ENCODE measurements at places on chromosomes 6 and 20.

GRCh38 chr6:127858727-127859391 is 42.0 kb downstream of the THEMIS start:
- DNase-seq: no peak

GRCh38 chr20:63934271-63935068 is 21.7 kb downstream of the UCKL1 start:
- no peak for DNase-seq

- DNase-seq: peak; percentile 40
These were observed 51.5 kb downstream of the COL19A1 start for GRCh38 chr6:69917834-69918233.

- no peak for DNase-seq
These were observed 80.8 kb upstream of the COL21A1 start for GRCh38 chr6:56327946-56328727.

DNA sequence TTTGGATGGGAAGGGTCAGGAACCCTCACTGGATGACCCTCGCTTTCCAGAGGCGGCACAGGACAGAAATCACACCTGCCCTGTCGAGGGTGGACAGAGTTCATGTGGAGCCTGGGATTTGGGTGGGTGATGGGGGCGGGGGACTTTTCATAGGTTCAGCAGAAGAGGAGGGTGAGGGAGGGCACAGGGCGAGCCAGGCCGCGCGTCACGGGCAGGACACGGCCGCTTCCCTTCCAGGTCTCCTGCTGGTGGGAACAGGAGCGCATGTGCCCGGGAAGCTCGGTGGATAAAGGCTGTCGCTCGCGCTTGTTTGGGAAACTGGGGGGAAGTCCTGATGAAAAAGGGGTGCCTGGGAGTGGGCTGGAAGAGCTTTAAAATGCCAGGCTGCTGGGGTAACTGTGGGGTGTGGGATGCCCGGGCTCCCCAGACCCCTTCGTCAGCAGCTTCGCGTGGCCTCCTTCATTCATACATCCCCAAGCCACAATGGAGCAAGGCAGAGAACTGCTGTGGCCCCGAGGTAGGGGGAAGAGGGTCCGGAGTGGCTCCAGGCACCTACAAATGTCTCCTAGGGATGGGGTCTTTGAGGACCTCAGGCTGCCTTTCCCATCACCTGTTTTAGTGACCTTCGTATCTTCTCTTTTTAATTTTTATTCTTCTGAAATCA is 102.2 kb downstream of the DACT2 start:
- DNase-seq: no peak

DNA sequence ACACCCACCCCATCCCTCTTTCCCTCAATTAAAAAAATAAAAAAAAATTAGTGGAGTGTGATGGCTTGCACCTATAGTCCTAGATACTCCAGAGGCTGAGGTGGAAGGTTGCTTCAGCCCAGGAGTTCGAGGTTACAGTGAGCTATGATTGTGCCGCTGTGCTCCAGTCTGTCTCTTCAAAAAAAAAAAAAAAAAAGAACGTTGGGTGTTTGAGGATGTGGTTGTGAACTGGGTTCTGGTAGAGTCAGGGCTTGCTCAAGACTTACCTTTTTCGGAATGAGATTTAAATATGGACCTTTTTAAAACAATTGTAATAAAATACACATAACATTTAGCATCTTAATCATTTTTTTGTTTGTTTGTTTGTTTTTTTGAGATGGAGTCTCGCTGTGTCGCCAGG is 211.9 kb downstream of the OR2B2 start:
- DNase-seq: no peak

GRCh38 chr6:26457264-26457805 is 420 bp upstream of the BTN2A1 start:
- DNase-seq: no peak

DNA sequence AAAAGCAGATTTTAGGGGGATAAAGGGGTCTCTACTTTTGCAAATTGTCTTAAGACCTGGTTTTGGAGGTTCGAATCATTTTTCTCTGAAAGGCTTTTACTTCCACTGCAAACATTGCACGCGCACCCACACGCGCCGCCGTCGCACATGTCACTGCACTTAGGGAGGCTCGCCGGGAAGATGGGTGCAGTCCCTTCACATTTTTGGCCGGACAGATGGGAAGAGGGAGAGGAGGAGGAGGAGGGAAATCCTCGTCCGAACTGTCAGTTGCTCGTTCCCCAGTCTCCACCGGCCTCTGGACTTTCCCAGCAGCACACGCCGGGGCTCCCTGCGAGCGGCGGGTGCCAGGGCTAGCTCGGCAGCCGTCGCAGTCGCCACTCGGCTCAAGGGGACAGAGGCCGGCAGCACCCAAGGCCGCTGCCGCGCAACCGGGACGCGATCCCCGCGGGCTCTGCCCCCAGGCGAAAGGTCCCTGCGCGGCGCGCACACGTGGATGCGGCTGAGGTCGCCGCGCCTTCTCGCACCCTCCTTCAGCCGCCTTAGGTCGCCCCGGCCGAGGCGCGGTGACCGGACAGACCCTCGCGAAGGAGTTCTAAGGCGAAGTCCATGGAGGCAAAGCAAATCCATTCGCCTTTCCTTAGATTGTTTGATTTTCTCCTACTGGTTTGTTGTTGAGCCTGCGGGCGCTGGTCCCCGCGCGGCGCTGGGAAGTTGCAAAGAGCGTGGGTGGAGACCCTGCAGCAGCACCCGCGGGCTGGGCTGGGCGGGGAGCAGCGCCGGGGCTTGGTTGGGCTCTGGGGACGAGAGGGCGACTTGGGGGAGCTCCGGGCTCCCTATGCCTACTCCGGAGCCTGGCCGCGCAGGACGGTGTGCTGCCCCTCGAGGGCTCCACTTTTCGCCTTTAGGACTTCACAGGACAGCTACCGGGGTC is 1.2 kb downstream of the MYB start:
- peak; percentile 51 for DNase-seq

- no peak for DNase-seq
These were observed 73.4 kb downstream of the FUT9 start for GRCh38 chr6:96089173-96089572.

DNA sequence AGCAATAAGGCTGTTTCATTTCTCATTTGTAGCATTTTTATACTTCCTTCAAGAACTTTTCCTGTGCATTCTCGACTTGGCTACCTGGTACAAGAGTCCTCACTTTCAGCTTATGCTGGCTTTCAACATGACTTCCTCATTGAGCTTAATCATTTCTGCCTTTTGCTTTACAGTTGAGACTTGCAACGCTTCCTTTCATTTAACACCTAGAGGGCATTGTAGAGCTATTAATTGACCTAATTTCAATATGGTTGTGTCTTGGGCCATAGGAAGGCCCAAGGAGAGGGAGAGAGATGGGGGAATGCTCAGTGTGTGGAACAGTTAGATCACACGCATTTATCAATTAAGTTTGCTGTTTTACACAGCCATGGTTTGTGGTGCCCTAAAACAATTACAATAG is 37.2 kb downstream of the SLC22A2 start:
- DNase-seq: no peak

GRCh38 chr6:44733126-44733525 is 345.6 kb downstream of the CDC5L start:
- DNase-seq: no peak

DNA sequence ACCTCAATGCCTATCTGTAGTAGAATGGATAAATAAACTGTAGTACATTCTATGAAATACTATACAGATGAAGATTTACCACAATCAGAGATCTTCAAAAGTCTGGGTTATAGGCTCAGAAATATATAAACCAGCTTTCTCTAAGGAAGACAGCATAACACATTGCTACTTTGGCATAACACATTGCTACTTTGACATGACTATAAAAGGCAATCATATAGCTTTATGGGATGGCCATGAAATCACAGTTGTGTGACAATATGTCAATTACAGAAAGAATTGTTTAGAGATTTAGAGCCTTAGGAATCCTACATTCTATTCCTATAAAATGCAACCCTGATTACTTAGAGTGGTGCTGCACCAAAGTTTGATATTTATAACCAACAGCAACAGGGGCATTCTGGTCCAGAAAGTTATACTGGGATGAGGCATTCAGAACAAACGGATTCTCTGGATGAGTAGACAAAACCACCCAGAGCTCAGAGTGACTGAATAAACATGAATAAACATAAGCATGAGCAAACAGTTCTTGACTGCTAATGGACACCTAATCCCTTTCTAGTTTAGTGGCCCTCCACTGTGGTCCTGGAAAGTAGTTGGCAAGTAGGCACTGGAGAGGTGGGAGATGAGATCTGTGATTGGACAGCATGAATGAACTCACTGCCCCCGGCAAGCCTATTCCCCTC is 12.0 kb downstream of the TTI1 start:
- no peak for DNase-seq

DNA sequence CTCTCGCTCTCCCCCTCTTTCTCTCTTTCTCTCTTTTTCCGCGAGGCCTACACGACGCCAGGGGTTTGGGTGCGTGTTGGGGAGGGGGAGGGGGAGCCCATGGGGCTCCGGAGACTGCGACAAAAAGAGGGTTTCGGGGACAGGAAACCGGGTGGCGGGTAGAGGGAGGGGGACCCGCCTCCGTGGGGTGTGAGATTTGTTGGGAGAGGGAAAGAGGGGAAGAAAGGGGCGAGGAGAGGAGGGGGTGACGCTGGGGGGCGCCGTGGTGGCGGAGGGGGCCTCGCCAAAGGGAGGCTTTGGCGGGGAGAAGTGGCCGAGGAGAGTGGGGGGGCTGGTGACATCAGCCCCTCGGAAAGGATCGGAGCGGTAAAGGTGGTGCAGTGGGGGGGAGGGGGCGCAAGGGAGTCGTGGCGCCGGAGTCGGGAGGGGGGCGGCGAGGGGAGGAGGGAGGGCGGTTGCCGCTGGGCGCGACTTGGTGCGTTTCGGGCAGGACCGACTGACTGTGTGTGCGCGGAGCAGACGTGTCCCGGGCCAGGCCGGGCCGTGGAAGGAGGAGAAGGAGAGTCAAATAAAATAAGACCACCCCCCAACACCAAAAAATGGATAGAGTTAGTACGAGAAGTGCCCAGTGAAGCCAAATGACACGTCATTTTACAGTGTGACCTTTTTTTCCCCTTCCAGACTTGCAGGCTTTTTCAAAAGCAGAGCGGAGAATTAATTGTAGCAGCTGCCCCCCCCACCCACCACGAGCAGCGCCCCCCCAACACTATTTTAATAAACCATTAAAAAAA is 39.8 kb downstream of the GNAS start:
- DNase-seq: peak; percentile 77
